ENCODE measurements at places on chromosomes 11 and 22.

DNA sequence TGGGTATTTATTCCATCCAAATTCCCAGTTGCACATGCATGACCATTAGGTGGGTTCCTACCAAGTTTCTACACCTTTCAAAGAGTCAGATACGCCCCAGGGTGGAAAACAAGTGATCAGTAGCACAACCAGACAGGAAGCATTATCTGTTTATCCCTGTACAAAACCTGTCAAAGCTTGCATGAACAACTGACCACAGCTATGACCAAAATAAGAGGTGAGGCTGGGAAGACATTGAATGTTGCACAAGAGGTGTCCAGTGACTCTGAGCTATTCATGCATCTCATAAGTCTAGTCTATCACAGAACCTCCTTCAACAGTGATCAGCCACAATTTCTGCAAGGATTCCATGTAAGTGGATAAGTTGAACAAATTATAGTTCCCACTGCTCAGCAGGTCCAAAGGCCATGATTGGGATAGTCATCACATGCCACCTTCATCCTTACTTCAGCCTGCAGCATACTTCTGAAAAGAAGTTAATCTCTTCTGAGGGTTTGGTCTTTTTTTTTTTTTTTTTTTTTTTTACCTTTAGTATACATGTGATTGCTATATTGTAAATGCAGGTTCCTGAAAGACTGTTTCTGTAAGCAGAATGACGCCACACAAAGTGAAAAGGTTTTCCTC is 28.0 kb upstream of the TMEM45B start:
- DNase-seq: no peak

DNA sequence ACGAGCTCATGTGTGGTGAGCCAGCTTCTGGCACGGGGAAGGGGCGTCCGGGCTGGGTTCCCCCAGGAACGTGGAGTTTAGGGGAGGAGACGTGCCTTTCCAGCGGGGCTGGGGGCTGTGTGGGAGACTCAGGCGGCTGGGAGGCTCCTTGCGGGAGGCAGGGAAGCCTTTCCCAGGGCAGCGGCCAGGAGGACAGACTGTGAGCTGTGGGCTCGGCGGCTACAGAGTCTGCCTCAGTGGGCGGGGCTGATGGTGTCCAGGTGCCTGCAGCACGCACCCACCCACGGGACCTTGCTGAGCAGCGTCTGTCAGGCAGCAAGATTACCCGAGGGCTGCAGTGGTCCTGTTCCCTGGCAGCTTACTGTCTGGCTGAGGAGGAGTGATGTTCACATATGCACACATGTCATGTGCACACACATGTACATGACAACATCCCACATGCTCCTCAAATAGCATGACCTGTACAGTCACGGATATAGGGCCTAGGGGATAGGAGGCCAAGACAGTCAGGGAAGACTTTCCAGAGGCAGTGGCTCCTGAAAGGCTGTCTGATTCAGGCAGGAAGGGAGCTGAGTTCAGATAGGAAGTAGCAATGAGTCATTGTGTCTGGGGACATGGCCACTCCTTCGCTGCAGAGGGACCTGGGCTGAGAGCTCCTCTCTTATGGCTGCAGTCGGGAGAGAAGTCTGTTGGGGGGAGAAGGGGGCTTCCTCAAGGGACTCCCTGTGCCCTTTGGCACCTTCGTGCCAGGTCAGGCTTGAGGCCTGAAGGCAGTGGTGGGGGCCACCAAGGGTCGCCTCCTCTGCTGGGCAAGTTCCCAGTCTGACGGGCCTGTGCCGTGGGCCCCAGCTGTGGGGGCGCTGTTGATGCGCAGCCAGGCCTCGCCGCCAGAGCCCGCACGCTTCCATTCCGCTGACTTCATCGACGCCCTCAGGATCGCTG is 23.3 kb upstream of the PPP6R3 start:
- peak; percentile 52 for DNase-seq

DNA sequence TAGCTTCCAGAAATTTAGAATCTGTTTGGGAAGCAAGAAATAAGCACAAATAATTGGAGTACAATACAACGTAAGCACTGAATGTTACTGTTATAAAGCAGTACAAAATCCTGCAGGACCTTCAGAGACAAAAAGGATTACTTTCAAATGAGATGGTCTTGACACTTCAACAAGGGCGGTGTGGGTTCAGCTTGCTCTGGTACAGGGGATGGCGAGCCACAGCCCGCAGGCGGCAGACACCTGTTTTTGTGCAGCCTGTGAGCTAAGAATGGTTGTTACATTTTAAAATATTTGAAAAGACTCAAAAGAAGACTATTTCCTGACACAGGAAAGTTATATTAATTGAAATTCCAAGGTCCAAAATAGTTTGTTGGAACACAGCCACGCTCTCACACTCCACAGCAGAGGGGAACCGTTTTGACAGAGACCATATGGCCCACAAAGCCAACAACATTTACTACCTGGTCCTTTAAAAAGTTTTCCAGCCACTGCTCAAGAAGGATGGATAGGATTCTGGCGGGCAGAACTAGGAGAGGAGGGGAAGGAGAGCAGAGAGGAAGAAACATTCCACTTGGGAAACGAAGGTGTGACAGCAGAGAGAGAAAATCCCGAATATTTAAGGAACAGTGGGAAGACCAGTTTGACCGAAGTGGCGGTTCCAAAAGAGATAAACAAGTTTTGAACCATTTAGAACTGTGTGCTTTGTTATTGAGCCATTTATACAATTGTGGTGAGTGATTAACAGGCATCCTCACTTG is 6.3 kb downstream of the PRDM10 start:
- DNase-seq: no peak

DNA sequence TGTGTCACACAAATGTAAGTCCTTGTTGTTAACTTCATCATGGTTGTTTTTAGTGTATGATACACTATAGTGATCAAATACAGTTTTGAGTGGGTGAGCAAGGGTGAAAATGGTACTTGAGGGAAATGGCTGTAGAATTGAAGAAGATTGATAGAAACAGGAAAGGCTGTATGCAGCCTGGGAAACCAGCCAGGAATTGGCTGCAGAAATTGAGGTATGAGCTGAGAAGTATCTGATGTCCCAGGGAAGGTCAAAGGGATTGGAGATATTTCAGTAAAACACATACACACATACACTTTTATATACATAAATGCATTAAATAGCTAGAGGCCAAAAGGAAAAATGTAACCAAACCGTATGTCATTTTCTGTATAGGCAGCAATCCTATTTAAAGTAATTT is 13.1 kb upstream of the YAP1 start:
- no peak for DNase-seq

GRCh38 chr11:103499710-103500340 is 390.6 kb downstream of the DYNC2H1 start:
- DNase-seq: no peak

DNA sequence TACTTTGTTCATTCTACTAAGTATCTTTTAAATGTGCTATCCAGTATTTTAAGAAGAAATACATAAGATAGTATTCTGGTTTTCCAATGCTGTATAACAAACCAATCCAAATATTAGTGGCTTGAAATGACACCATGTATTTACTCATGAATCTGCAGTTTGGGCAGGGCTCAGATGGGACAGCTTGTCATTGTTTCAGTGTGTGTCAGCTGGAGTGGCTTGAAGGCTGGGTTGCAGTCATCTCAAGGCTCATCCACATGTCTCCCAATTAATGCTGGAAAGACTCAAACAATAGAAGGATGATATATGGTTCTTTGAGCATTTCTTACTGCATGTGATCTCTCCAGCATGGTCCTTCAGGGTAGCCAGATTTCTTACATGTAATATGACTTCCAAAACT is 146.2 kb downstream of the ARHGAP42 start:
- no peak for DNase-seq

GRCh38 chr11:68030318-68031143 is at the start of gene NDUFS8:
Gene NDUFS8, plus strand, starts transcription at chr11:68030681. Its CDS starts 1,471 bp downstream, at chr11:68032152.
- peak; percentile 96 for DNase-seq

DNA sequence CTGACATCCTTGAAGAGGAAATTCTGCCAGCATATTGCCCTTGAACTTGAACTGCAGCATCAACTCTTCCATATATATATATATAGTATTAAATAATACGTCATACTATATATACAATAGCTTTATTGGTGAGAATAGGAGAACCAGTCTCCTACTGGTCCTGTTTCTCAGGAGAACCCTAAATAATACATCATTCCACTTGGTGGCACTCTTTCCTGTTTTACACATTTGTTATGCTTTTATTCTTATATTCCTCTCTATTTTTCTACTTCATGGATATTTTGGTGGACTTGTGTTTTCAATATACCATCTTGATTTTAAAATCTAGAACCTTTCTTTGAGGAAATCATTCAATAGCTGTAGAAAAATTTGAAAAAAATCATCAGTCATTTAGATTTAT is 193.3 kb downstream of the TRPC6 start:
- DNase-seq: no peak

GRCh38 chr11:8297781-8298440 is 34.2 kb upstream of the LMO1 start:
- DNase-seq: no peak

GRCh38 chr22:38082986-38083710 is 836 bp downstream of the SLC16A8 start:
- no peak for DNase-seq

GRCh38 chr11:73520353-73521061 is 77.4 kb downstream of the FAM168A start:
- peak; percentile 10 for DNase-seq

DNA sequence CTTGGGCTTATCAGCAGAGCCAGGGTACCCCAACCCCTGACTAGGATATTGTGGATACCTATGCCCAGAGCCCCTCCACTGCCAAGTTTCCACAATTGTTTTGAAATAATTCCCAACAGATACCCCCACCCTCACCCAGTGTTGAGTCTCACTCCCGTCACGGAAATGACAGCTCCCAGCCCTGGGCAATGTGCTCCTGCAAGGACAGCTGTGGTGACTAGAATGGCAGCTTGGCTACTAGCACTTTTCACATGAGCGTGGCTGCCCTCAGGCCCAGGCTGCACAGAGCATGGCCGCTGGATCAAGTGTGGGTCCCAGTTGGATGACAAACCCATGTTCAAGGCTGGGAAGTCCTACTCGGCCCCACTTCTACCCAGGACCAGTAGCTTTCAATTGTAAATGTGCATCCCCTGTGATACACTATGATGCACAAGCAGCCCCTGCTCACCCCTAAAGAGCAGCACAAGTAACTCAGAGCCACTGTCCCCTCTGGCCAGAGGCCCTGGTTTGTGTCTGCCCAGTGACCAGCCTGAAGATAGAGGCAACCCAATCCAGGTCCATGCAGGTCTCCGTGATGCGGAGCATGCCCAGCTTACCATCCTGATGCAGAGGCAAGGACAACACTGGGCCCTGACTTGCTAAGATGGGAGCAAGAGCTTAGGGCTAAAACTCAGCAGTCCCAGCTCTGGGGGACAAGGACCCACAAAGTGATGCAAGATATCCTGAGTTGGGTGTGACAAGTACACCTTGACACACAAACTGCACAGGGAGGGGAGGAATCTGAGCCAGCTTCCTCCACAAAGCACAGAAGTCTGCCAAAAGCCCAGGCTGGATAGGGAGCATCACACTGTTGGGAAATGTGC is 13.2 kb downstream of the KCNQ1OT1 start:
- no peak for DNase-seq

GRCh38 chr11:3162410-3163240 is 2.5 kb downstream of the OSBPL5 start:
- DNase-seq: no peak

- no peak for DNase-seq
These were observed 1.8 kb upstream of the TIGD3 start for GRCh38 chr11:65352783-65353182.

DNA sequence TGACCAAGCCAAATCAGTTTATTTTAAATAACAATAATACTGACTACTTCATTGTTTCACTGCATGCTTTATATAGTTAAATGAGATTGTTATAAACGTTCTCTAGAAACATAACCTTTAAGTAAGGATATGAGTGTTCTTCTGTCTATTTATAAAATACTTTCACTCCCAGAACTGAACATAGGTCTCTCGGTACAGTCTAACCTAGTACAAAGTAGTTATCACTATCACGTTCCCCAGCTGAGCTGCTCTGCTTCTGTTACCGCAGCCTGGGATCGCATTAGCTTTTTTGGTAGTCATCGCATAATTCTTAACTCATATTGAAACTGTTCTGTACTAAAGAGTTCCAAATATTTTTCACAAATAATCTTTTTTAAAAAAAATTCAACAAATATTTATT is 143.6 kb downstream of the WNT11 start:
- no peak for DNase-seq

- no peak for DNase-seq
These were observed 15.7 kb downstream of the PIH1D2 start for GRCh38 chr11:112058103-112058502.

DNA sequence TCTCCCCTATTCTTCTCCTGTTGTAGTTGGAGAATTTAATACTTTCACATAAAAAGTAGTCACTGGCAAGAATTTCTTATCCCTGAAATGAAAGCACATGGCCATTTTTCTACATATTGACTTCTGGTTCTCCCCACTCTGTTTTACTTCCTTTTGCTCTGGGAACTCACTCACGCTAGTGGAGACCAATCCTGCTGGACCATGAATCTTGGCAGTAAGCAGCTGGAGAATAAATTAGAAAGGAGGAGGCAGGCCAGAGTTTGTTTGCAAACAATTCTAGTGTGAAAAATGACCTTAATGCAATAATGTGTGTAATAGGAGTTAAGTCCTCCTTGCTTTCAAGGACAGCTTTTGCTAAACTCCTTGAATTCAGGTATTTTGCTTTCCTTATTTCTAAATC is 412.3 kb upstream of the CHORDC1 start:
- no peak for DNase-seq

- no peak for DNase-seq
These were observed 57.9 kb downstream of the PKNOX2 start for GRCh38 chr11:125222494-125222893.

- DNase-seq: no peak
These were observed 5.4 kb upstream of the CSDC2 start for GRCh38 chr22:41555325-41555982.

DNA sequence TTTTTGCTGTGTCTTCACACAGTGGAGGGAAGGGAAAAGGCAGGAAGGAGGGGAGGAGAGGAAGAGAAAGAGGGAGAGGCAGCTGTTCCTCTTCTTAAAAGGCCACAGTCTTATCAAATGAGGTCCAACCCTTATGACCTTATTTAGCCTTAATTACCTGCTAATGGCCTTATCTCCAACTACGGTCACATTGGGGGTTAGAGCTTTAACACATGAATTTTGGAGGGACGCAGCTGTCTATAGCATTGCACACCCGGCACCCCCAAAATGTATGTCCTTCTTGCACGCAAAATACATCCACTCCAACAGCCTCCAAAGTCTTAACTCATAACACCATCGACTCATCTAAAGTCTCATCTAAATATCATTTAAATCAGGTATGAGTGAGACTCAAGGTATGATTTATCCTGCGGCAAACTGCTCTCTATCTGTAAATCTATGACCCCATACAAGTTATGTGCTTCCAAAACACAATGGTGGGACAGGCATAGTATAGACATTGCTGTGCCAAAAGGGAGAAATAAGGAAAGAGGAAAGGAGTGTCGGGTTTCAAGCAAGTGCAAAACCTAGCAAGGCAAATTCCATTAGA is 45.0 kb upstream of the ASPHD2 start:
- no peak for DNase-seq

- no peak for DNase-seq
These were observed 133.2 kb downstream of the ADAMTS15 start for GRCh38 chr11:130581646-130582045.
